Karpas-422 (cell line): ENCODE measurements at places on chromosomes 5 and 9.
A peak's percentile ranks its signal among the peaks of the same experiment; 100 is the strongest.

GRCh38 chr5:97408331-97408730 lies 225.3 kb upstream of the RIOK2 start:
- no peaks in the 10 kb centered on the region for H3K4me1 ChIP-seq
- no peaks in the 10 kb centered on the region for H3K27me3 ChIP-seq
- no peak for DNase-seq
- no peak overlapping the region for H3K4me3 ChIP-seq
- no peaks in the 10 kb centered on the region for H3K36me3 ChIP-seq

- no peak overlapping the region for H3K4me3 ChIP-seq
- no peaks in the 10 kb centered on the region for H3K36me3 ChIP-seq
- no peak overlapping the region for H3K27ac ChIP-seq
- H3K27me3 ChIP-seq, result no peaks in the 10 kb centered on the region
- DNase-seq, result no peak
Observed at GRCh38 chr5:13408616-13409015, 535.9 kb downstream of the DNAH5 start.

- H3K4me1 ChIP-seq, result no peaks in the 10 kb centered on the region
- H3K27me3 ChIP-seq, result no peaks in the 10 kb centered on the region
- no peaks in the 10 kb centered on the region for H3K36me3 ChIP-seq
- H3K27ac ChIP-seq, result no peak overlapping the region
- no peak for DNase-seq
Observed at GRCh38 chr5:167796672-167797071, 494.8 kb upstream of the WWC1 start.

- H3K27ac ChIP-seq, result no peak overlapping the region
- H3K4me3 ChIP-seq, result no peak overlapping the region
- no peaks in the 10 kb centered on the region for H3K27me3 ChIP-seq
- H3K4me1 ChIP-seq, result no peaks in the 10 kb centered on the region
- H3K36me3 ChIP-seq, result peaks cover 12% of the 10 kb centered on the region; the same call in 1 of the 2 replicates
Observed at GRCh38 chr9:111674319-111674718, 12.9 kb downstream of the GNG10 start.

- no peaks in the 10 kb centered on the region for H3K36me3 ChIP-seq
- no peak for DNase-seq
- no peak overlapping the region for H3K4me3 ChIP-seq
- no peak overlapping the region for H3K27ac ChIP-seq
- no peaks in the 10 kb centered on the region for H3K27me3 ChIP-seq
Observed at GRCh38 chr5:135810188-135810943, 24.1 kb upstream of the SLC25A48 start.

DNA sequence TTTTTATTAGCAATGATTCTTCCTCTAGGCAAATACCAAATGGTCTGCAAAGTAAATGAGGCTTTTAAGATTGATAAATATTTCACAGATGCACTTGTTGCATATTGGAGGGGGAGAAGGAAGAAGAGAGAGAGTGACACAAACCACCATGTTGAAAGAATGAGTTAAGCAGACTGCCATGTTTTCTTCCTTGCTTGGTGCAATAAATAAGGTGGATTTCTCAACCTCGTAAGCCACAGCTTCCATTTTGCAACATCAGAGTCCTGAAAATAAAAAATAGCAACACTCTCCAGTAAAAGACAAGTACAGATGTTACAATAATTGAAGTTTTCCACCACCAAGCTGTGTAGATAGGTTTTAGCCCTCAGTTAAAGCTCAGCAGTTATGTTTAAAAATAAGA lies 202.9 kb downstream of the SGCD start:
- H3K4me3 ChIP-seq, result no peak overlapping the region
- no peaks in the 10 kb centered on the region for H3K27me3 ChIP-seq
- H3K4me1 ChIP-seq, result no peaks in the 10 kb centered on the region
- no peak overlapping the region for H3K27ac ChIP-seq
- DNase-seq, result no peak

DNA sequence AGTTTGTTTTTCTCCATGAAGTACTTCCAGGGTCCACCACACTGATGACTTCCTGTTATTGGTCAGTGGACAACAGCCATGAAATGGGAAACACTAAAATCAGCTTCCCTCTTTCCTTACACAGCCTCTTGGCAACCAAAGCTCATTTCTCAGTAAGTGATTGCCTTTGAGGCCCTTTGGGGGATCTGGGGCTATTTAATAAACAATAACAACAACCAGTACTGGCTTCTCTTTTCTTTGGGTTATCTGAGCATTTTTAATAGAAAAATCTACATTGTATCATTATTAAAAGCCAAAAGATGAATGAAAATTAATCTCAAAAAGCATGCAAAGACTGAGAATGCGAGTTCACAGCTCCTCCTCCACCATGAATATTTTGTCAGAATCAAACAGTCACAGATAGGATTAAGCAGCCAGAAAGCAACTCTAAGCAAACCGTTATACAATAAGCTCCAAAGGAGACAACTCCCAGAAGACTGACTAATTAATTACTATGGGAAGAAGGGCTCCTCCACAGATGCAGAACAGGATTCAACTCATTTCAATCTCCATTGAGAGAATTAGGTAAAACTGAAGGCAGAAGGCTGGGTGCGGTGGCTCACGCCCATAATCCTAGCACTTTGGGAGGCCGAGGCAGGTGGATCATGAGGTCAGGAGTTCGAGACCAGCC lies 68.3 kb downstream of the SERINC5 start:
- H3K4me1 ChIP-seq, result peaks cover 15% of the 10 kb centered on the region
- H3K36me3 ChIP-seq, result no peaks in the 10 kb centered on the region
- H3K27ac ChIP-seq, result no peak overlapping the region
- DNase-seq, result no peak

DNA sequence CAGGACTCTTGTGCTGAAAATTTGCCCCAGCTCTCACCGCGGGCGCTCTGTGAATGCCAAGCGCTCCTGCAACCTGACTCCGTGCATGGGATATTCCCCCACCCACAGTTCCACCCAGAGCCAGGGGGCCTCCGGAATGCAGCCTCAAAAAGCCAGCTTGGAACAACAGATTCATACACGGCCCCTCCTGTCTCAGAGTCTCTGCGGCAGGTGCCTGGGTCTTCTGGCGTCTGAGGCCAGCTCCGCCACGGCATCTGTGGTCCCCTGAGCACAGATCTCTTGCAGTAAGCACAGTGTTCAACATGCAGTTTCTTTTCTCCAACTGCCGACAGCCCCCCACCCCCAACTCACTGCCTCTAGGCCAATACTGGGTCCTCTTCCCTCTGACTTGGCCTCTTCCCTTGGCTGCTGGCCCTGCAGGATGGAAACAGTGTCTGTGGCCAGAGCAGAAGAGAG lies 355.7 kb upstream of the IRX2 start:
- no peak overlapping the region for H3K4me3 ChIP-seq
- H3K27ac ChIP-seq, result no peak overlapping the region
- no peaks in the 10 kb centered on the region for H3K4me1 ChIP-seq
- DNase-seq, result no peak

GRCh38 chr5:59140133-59140532 lies 557.3 kb downstream of the RAB3C start:
- H3K4me1 ChIP-seq, result no peaks in the 10 kb centered on the region
- no peak overlapping the region for H3K4me3 ChIP-seq
- no peak for DNase-seq
- H3K27me3 ChIP-seq, result no peaks in the 10 kb centered on the region

GRCh38 chr5:139749242-139749641 lies 46.4 kb upstream of the PSD2 start:
- no peak overlapping the region for H3K4me3 ChIP-seq
- no peaks in the 10 kb centered on the region for H3K36me3 ChIP-seq
- no peaks in the 10 kb centered on the region for H3K27me3 ChIP-seq

DNA sequence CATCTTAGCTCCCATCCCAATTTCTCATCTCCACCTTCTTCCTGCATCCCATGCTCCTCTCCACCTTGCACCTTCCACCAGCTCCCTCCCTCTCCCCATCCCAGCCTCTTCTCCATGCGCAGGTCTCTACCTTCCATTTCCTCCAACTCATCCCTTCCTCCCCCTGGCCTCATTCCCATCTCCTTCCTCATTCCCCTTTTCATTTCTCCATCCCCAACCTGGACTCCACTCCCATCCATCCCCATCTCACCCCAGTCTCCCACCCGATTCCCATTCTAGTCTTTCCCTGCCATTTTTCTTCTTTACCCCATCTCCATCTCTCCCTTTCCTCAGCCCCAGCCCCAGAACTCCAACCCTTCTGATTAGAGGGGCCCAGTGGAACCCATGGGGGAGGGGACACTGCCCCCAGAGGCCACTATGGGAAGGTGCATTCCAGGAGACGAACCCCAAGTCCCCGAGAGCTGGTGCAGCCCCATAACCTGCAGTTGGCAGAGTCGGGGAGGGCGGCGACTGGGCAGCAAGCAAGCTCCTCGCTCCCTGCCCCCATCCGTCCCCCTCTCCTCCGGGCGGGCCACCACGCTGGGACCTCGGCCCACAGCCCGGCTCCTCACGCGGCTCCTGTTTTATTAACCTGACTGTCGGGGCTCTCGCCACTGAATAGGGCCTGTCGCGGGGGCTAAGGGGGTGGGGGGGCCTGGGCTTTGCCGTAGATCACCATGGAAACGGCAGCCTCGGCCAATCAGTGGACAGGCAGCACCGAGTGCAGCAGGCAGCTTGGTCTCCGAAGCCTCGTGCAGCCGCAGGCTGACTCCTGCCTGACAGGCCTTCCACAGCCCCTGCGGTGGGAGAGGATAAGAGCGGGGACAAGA lies 66.7 kb downstream of the PCDH1 start:
- H3K4me3 ChIP-seq, result no peak overlapping the region
- no peaks in the 10 kb centered on the region for H3K27me3 ChIP-seq
- no peaks in the 10 kb centered on the region for H3K36me3 ChIP-seq
- peak; percentile 89 for DNase-seq

GRCh38 chr9:38334234-38334633 lies 58.3 kb upstream of the ALDH1B1 start:
- H3K36me3 ChIP-seq, result no peaks in the 10 kb centered on the region
- no peaks in the 10 kb centered on the region for H3K4me1 ChIP-seq
- no peak for DNase-seq
- no peak overlapping the region for H3K27ac ChIP-seq

- DNase-seq, result no peak
- H3K27ac ChIP-seq, result no peak overlapping the region
- H3K27me3 ChIP-seq, result no peaks in the 10 kb centered on the region
Observed at GRCh38 chr9:10957878-10958277, 345.1 kb upstream of the PTPRD start.

- H3K36me3 ChIP-seq, result no peaks in the 10 kb centered on the region
- no peaks in the 10 kb centered on the region for H3K27me3 ChIP-seq
- no peaks in the 10 kb centered on the region for H3K4me1 ChIP-seq
- DNase-seq, result no peak
- H3K4me3 ChIP-seq, result no peak overlapping the region
Observed at GRCh38 chr9:92911511-92912475, 34.0 kb upstream of the ZNF484 start.
